Kidney (tissue), 22 donors: ENCODE measurements at places on chromosomes 7 and 10. TPM values are rescaled to one million over a fixed set of nuclear protein-coding genes. Genes with fewer than 3 reads are reported as not detected.

LRRC18 gene
- total RNA-seq, result not detected

- no peak for DNase-seq
Measured at GRCh38 chr10:5628451-5629302, 37.7 kb downstream of the ASB13 start.

GRCh38 chr10:112195224-112195623, 11.7 kb upstream of the GPAM start:
- no peak for DNase-seq

- no peak for DNase-seq
Measured at GRCh38 chr7:6123843-6124242, 92.7 kb downstream of the ANKRD61 start.

DNA sequence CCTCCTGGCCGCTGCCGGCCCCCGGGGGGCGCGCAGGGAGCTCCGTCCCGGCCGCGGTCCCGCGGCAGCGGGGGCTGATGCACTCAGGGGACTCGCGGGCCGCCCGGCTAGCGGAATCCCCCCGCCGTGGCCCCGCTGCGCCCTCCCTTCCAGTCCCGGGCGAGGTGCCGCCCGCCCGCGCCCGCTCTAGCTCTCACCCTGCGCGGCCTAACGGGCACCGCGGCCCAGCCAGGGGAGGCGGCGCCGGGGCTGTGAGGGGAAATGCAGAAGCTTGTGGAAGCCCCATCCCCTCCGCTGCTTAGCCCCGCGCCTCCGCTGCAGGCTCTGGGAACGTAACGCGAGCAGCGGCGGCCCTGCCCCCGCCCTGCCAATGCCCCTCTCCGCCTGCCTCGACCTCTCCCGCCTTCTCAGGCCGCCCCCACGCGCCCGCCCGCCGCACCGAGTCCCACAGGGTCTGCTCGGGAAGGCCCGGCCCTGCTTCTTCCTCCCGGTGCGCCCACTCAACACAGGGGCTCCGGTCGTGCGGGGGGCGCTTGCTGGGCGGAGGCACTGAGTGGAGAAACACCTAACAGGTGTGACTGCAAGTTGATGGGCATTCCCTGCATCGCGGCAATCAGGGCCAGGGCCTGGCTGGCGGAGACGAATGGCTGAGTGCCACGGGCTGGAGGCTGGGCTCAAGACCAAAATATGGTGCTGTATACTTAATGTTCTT, 384 bp upstream of the TMEM229A start:
- DNase-seq, result peak; percentile 52

- DNase-seq, result no peak
Measured at GRCh38 chr7:117427258-117427701, at the start of gene ASZ1. TSS of gene ASZ1 (minus strand) at chr7:117427493. CDS start at chr7:117427460, 33 bp downstream.

DNA sequence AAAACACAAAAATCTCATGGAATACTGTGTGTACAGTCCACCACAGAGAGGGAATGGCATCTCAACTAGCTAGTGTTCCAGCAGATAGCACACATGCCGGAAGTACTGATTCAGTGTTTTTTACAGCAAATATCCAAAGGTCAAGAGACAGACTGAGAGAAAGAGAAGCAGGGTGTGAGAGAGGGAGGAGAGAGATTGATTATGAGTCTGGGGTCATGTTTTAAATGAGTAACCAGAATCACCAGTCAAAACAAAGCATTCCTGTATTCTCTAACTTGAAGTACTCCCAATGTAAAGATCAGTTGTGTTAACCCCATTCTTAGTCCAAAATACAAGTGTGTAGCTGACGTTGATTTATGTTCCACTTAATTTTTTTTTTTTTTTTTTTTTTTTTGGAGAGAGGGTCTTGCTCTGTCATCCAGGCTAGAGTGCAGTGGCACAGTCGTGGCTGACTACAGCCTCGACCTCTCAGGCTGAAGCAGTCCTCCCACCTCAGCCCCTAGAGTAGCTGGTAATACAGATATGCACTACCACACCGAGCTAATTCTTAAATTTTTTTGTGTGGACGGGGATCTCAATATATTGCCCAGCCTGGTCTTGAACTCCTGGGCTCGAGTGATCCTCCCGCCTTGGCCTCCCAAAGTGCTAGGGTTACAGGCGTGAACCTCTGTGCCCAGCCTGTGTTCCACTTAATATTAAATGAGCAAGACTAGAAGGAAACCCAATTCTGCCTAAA, 114.2 kb downstream of the TAF3 start:
- no peak for DNase-seq
